ENCODE measurements at places on chromosomes 4 and X.

DNA sequence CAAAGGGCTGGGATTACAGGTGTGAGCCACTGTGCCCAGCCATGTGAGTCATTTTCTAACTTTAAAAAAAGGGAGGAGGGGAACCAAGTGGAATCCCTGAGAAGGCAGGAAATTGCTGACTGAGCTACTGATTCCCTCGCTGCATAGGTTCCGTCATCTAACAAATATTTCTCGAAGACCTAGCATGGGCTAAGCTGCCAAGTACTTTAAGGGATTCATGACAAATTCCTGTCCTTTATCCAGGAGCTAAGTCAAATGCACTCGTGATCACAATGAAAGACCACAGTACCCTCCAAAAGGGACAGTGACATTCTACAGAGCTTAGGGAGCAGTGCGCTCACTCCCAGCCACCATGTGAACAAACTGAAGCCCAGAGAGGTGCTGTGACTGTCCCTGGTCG is 33.2 kb upstream of the MAN2B2 start:
- no peak for DNase-seq

DNA sequence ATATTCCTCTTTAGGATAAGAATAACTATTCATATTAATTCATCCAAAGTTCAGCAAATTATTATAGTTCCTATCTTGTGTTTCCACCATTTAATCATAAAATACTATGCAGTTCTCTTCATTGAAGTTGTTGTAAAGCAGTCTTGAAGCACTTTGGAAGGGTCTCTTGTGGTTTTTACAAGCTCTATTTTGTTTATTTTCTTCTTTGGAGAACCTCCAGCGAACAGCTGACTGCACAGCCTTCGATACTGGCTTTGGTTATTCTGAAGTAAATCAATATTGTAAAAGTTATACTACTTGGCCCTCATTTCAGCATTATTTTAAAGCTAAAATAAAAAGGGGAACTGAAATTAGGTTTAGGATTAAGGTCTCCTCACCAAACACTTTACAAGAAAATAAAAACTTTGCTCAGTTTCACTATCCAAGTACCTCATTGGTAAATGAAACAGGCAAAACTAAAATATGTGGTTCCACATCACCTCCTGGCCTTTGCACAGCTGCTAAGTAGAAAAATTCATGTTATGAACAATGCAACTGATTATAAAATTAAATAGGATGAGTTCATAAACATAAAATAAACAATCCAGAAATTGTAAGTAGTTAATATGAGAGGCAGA is 1629.2 kb upstream of the ADGRL3 start:
- DNase-seq = no peak

- no peak for DNase-seq
These were observed 6.0 kb downstream of the RBM47 start for GRCh38 chr4:40623707-40624106.

- DNase-seq = no peak
These were observed 19.0 kb upstream of the MRPL1 start for GRCh38 chr4:77843628-77844027.

GRCh38 chr4:143251779-143252178 is 67.1 kb downstream of the USP38 start:
- DNase-seq = no peak

GRCh38 chr4:9898596-9899305 is 117.3 kb downstream of the DRD5 start:
- no peak for DNase-seq

DNA sequence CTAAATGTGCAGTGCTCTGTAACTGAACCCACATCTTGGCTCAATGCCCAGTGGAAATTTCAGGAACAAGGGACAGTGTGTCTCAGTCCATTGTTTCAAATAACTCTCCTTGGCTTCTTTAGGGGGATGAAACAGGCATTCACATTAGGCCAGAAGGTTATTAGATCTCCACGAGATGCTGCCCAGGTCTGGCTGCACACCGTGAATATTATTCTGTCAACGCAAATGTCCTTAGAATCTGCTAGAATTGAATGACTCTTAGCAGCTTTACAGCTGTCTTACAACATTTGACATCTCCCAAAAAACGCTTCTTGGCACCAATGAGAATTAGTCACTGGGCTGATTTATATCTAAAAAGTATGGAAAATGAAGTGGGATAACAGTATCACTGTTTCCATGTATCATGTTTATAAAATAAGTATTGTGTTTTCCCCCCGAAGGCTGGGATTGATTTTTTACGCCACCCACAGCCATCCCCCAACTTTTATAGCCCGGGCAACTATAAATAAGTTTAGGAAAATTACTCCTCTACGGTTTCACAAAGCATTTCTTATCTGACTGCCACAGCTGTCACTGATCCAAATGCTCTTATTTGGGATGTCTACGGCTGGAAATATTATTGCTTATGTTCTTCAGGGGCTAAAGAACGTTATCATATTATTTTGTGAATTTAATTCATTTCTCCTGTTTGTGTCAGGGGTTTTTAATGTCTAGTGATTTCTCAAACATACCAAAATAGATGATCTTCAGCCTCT is 559.7 kb upstream of the FAT1 start:
- DNase-seq = no peak

GRCh38 chrX:70183091-70183490 is 5.8 kb downstream of the DGAT2L6 start:
- DNase-seq = no peak

GRCh38 chr4:26126143-26126718 is 194.6 kb upstream of the RBPJ start:
- no peak for DNase-seq

GRCh38 chr4:3257556-3258482 is 8.9 kb downstream of the MSANTD1 start:
- DNase-seq = no peak

GRCh38 chr4:150130933-150131332 is 52.7 kb downstream of the DCLK2 start:
- no peak for DNase-seq

- DNase-seq = no peak
These were observed 41.6 kb downstream of the TMA16 start for GRCh38 chr4:163536091-163536490.

- DNase-seq = no peak
These were observed 191.9 kb downstream of the PPP1R2C start for GRCh38 chrX:42585842-42586621.

DNA sequence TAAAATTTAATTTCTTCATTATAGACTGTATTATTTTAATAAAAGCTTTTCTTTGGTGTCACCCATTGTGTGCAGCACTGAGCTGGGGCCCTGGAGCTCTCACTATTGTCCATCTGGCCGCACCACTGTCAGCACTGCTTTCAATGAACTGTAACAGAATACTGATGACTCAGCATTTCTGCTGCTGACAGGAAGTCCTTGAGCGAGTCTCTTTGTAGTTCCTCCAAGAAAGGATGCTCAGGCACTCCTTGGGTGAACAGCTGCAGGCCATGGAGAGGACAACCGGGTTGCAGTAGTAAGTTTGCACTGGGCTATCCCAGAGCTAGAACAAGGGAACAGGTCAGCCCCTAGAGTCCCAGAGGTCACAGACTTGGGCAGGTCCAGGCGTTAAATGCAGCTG is 81.6 kb downstream of the SORBS2 start:
- no peak for DNase-seq

- no peak for DNase-seq
These were observed 18.3 kb downstream of the ADGRG4 start for GRCh38 chrX:136318895-136319597.

- no peak for DNase-seq
These were observed 441.6 kb downstream of the GBA3 start for GRCh38 chr4:23134331-23134730.

DNA sequence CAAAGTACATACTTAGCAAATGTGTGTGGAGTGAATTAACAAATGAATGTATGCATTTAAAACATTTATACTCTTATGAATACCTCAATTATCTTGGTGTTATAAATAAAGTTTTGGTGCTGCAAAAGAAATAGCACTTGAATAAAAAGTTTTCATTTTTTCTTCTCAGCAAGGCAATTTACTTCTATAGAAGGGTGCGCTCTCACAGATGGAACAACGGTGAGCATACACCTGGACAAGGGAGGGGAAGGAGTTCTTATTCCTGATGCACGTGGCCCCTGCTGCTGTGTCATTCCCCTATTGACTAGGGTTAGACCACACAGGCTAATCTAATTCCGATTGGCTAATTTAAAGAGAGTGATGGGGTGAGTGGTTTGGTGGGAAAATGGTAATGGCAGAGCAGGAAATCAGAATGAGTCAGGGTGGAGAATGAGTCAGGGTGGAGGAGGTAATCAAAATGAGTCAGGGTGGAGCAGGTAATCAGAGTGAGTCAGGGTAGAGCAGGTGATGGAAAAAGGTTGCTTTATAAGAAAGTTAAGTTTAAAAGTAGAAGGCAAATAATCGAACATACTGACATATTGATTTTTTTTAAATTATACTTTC is 28.2 kb upstream of the PGK1 start:
- no peak for DNase-seq

DNA sequence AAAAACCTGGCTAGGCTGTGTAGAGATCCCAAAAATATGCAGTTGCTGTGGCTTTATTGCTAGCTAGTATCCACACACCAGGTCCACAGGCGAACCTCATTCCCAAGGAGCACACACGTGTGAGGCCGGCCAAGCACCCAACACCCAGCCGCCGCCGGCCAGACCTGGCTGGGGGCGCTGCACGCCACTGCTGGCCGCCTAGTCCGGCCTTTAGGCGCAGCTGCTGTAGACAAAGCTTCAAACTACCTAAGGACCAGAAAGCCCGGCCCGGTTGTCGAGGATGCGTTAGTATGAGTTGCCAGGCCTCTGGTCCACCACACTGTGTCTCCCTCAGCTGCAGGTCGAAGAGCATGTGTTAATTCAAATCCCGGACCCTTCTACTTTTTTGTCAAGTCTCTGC is 3.1 kb downstream of the POU3F4 start:
- no peak for DNase-seq

DNA sequence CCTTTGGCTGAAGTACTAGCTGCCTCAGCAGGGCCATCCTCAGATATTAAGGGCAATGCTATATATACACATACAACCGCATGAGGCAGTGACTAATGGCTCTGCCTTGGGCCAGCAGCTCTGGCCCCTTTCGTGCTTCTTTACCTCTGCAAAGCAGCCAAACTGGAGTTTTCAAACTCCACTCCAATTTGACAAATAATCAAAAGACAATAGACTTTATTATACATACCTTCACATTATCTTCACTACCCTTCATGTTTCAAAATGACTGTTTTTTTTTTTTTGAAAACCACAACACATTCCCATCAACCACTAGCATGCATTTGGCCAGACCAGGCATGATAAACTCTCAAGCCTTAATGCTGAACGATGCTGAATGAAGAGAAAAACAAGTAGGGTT is 187.7 kb downstream of the ENOX2 start:
- no peak for DNase-seq

DNA sequence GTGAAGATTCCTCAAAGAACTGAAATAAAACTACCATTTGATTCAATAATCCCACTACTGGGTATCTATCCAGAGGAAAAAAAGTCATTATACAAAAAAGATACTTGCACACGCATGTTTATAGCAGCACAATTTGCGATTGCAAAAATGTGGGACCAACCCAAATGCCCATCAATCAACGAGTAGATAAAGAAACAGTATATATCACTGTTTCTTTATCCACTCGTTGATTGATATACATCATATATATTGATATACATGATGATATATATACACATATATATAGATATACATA is 13.6 kb upstream of the AFP start:
- DNase-seq = no peak

GRCh38 chr4:165684177-165684805 is 188.7 kb upstream of the TLL1 start:
- DNase-seq = peak; percentile 11

GRCh38 chr4:102843273-102843672 is 15.9 kb upstream of the UBE2D3 start:
- DNase-seq = no peak

GRCh38 chr4:13386405-13387107 is 97.6 kb downstream of the RAB28 start:
- DNase-seq = no peak

DNA sequence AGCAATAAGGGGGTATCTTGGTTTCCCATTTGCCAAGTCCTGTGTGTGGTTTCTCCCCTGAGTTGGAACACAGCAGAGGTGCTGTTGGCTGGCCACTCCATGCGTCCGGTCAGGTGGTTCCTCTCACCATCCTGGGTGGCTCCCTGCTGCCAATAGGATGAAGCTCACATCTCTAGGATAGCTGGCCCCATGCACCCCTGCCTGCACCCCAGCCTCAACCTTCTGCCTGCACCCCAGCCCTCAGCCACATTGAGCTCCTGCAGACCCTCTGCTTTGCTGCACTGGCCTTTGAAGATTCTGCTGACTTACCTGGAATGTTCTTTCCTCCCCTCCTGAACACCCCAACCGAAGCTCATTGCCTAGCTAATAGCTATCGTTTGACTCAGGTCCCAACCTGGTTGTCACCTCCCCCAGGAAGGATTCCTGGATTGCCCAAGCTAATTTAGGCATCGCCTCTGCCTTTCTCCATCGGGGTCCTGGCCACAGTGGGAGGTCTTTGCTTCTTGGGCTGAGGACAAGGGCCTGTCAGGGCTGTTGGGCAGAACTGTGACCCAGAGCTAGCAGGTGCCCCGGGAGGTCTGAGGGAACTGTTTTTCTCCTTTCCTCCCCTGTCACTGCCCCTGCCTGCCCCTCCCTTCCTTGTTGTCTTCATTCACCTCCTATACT is 36.6 kb upstream of the GRPEL1 start:
- DNase-seq = no peak

DNA sequence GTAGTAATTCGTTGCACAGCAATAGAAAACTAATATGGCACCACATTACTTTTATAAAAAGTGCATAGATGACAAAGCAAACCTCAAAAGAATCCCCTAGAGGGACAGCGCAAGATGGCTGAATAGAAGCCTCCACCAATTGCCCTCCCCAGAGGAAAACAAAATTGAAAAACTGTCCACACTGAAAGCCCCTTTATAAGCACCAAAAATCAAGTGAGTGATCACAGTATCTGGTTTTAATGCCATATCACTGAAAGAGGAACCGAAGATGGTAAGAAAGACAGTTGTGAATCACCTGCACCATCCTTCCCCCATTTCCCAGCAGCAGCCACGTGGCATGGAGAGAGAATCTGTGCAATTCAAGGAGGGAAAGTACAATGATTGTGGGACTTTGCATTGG is 522.2 kb downstream of the GLUD2 start:
- no peak for DNase-seq

- no peak for DNase-seq
These were observed 1.8 kb downstream of the CCNI start for GRCh38 chr4:77073981-77074380.

GRCh38 chr4:183968931-183969330 is 63.8 kb downstream of the STOX2 start:
- DNase-seq = no peak

All from T1000 (cell line).